ENCODE measurements at places on chromosomes 16 and 17.

GRCh38 chr17:41308251-41308917 lies 725 bp downstream of the KRTAP16-1 start:
- peak; percentile 51 for DNase-seq

- DNase-seq = no peak
Observed at GRCh38 chr16:410516-411178, 9.0 kb downstream of the DECR2 start.

DNA sequence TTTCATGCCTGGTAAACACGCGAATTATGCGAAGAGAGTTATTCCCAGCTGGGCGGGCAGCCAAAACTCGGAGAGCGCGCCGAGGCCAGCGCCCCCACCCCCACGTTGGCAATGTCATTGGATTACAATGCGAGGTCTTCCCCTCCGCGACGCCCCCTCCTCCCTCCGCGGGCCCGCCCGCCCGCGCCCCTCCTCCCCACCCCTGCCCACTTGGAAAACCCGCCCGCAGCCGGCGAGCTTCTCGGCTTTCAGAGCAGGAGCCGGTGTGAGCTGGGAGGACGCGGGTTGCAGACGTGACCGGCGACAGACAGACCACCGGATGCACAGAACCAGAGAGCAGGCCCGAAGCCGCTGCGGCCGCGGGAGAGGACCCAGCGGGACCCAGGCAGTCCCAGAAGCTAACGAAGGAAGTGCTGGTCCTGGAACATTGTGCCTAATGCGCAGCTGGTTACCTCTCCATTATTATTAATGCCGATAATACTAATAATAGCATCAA lies 4.0 kb downstream of the NOG start:
- DNase-seq = peak; percentile 7

- no peak for DNase-seq
Observed at GRCh38 chr17:33653399-33653788, 360.3 kb upstream of the ASIC2 start.

- DNase-seq = no peak
Observed at GRCh38 chr16:24541233-24541933, 2.0 kb downstream of the RBBP6 start.

DNA sequence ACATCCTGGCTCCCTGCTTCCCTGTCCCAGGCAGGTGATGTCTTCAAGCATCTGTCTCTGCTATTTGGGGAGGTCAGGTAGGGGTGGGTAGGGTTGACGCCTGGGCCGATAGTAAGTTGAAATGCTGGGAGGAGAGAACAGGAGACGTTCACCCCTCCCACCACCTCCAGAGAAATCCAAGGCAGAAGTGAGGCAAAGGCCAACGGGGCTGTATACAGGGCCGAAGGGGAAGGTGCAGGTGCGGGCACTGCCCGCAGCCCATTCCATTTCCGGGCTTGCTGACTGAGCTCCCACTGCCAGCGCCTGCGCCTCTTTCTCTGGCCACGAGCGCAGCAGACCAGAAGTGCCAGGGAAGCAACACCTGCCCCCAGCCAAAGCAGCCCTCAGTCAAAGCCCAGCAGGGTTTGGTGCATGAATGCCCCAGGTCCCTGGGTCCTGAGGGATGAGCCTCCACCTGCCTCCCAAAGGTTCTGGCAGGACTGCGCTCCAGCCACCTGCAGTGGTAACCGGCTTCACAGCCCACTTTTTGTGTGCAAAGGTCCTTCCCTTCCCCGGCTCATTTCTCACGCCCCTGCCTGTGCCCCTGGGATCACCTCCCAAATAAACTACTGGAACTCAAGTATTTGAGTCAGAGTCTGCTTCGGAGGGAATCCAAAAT lies 127.6 kb upstream of the TNRC6C start:
- DNase-seq = no peak

- DNase-seq = peak; percentile 92
Observed at GRCh38 chr17:81254955-81255717, 16.0 kb downstream of the NDUFAF8 start.

GRCh38 chr17:80845863-80846671 lies 145.6 kb upstream of the CHMP6 start:
- DNase-seq = peak; percentile 18

GRCh38 chr16:73179705-73180331 lies 131.9 kb upstream of the ZFHX3 start:
- no peak for DNase-seq

DNA sequence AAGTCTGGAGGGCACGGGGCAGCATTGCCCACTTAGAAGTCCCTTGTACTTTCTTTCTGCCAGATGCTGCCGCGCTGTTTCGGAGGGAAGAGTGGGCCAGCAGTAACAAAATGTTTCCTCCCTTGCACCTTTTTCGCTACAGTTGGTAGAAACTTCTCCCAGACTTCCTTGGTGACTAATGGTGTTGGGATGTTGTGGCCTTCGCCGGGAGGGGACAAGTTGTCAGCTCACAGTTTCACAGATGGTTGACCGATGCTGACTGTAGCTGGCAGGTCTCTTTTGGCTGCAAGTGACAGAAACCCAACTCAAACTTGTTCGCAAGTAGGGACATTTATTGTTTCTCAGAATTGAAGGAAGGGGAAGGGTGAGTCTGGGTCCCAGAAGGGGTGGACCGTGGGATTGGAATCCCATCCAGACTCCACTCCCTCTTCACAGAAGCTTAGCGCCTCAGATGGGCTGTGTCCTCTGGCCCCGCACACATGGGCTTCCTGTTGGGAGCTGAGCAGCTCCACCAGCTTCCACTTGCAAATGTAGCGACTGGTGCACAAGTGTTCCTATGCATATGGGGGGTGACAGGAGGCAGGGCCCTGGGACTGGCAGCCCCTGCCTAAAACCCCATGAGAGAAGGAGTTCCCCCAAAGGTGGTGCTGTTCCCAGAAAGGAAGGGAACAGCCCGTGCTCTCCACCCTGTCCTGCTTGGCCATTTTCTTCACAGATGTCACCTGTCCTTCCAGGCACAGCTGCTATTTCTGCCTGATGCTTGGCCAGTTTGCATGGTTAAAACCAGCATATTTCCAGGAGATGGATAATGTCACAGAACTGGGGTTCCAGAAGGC lies 30.9 kb upstream of the RPRML start:
- no peak for DNase-seq

- DNase-seq = no peak
Observed at GRCh38 chr17:6393351-6393952, 41.5 kb downstream of the AIPL1 start.

- DNase-seq = no peak
Observed at GRCh38 chr17:2084036-2084765, 29.3 kb downstream of the HIC1 start.

DNA sequence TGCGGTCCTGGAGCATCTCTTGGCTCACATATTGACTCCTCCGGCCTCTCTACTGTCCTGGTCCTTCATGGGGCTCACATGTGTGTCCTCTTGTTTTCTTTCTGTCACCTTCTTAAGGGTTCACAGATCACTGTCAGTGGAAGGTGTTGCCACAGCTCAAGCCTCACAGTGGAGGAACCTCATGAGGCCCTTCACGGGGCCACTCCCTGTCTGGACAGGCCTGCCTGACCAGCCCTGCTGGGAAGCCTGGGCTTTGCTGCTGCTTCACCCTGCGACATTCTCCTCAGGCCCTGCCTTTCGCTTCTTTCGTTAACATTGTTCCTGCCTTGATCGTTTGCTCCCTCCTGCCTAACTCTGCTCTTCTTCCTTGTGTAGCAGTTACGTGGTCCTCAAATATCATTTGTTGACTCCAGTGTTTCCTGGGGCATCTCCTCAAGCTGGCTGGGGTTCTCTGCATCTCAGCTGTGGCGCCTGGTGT lies 55.9 kb downstream of the WDR45B start:
- no peak for DNase-seq

- DNase-seq = no peak
Observed at GRCh38 chr16:266258-267164, 9.2 kb downstream of the RGS11 start.

DNA sequence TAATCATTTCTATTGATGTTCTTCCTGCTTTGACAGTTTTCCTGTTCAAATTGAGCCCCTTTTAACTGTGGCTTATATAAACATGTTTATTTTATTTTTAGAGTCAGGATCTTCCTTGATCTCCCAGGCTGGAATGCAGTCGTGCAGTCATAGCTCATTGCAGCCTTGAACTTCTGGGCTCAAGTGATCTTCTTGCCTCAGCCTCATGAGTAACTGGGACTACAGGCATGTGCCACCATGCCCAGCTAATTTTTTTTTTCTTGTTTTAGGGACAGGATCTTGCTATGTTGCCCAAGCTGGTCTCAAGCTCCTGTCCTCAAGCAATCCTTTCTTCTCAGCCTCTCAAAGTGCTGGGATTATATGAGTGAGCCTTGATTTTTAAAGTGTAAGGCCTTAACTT lies 14.7 kb downstream of the PHKB start:
- no peak for DNase-seq

GRCh38 chr16:21103941-21104860 lies 46.4 kb downstream of the DNAH3 start:
- DNase-seq = no peak

DNA sequence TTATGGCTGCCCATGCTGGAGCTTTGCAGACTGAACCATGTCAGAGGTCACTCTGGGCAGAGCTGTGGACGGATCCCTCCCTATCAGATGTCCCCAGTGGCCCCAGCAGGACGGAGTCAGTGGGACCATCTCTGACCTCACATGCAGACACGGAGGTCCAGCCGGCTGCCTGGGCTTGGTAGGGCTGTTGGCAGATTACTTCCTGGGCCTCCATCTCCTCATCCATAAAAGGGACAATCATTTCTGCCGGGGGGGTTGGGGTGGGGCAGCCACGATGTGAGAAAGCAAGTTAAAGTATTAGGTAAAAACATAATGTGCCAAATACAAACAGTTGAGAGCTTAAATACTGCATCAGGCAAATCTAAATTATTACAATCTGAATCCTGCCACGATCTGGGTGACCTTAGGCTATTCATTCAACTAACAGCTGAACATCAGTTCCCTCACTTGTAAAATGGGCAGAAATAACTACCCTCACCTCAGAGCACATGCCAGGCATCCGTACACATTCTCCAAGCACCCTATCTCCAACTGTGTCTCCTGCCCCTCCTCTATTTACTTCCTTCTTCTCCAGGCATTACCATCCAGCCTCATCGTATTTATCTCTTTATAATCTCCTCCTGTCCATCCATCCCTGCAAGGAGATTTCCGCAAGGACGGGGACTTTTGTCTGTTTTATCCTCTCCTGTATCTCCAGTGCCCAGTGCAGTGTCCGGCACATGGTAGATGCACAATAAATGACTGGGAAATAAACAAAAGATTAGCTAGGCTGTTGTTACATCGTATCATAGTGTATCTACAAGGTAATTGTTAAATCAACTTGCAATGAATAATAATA lies 192.3 kb upstream of the FOXF1 start:
- DNase-seq = no peak

- DNase-seq = peak; percentile 8
Observed at GRCh38 chr16:23597003-23597756, 1.1 kb upstream of the NDUFAB1 start.

- no peak for DNase-seq
Observed at GRCh38 chr16:81283044-81283443, 31.7 kb upstream of the GAN start.

GRCh38 chr17:42252597-42253550 lies 23.3 kb downstream of the STAT5B start:
- no peak for DNase-seq

- DNase-seq = no peak
Observed at GRCh38 chr17:35086931-35087573, 23.5 kb upstream of the RFFL start.

GRCh38 chr17:83099086-83099555 lies 19.7 kb downstream of the METRNL start:
- DNase-seq = no peak

Data from NCI-H510A (cell line).